Foreskin keratinocyte (primary cell): ENCODE measurements at places on chromosomes 6 and 20. TPM values are rescaled to one million over a fixed set of nuclear protein-coding genes. Genes with fewer than 3 reads are reported as not detected.
A peak's percentile ranks its signal among the peaks of the same experiment; 100 is the strongest.

GRCh38 chr6:130178692-130179091 lies 44.1 kb downstream of the SAMD3 start:
- DNase-seq = peak; percentile 81

DNA sequence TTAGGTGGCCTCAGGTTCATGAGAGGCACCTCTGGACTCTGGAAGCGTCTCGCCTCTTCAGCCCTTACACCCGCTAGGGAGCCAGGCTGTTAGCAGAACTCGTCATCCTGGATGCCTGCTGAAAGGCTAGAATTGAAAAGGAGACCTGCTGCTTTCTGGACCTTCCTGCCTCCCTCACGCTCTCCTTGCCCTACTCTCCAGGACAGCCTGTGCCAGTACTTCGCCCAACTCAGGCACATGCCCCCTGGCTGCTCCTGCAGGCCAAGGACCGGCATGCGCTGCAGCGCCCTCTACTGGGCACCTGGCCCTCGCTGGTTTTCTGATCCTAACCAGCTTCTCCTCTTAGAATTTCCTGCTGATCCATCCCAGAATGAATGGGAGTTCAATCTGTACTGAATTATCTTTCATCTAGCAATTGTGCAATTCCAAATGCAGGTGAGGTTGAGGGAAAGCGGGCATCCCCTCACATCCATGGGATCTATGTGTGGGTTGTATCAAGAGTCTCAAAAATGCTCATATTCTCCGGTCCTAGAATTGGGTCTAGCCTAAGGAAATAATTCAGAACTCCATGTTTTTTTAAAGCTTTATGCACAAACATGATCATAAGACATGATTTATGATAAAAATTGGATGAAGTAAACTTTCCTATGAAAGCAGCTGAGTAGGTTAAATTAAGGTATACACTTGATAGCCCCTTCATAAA lies 78.0 kb downstream of the PTPN1 start:
- peak; percentile 49 for DNase-seq

DNA sequence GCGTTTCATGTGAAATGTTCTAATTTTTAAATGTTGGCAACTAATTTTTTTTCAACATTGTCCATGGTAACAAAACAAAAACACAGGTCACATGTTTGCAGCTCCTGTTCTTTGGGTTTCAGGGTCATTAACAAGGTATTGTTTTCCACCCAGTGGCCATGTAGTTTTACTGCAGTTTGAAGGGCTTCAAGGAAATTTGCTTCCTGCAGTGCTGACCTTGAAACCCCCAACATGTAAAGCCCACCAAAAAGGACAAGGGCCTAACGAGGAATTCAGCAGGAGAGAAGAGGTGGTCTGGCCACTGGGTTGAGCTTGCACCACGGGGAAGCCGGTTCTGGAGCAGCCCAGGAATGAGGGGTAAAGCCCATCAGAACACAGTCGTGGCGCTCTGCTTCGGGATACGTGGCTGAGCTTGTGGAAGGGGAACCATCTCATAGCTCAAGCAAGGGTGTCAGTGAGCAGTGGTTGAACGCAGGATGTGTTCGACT lies 13.9 kb upstream of the KLHL31 start:
- DNase-seq = peak; percentile 44

DNA sequence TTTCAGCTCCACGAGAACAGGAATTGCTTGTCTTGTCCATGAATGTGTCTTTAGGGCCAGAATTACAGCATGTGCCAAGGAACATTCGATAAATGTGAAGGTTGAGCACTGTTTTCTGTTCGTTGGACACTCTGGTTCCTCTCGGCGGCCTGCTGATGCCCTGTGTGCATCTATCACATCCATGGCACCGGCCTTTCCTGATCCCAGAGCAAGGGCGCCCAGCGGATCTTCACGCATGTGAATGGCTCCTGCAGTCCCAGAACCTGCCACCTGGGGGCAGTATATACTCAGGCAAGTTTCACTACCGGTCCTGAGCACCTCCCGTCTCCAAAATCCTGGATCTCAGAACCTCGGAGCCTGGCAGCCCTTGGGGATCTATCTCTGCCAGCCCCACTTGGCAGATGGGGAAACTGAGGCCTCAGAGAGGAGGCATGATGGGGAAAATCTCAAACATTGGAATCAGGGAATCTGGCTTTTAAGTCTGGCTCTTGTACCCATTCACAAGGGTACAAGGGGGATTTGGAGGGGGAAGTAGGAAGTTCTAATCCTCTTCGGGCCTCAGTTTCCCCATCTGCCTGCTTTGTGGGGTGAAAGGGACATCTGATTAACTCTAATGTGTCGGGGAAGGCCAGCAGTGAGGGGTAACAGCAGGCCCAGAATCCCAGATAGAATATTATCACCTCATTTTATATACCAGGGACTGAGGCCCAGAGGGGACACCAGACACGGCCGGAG lies 4.3 kb upstream of the CEBPB start:
- DNase-seq = peak; percentile 62

DNA sequence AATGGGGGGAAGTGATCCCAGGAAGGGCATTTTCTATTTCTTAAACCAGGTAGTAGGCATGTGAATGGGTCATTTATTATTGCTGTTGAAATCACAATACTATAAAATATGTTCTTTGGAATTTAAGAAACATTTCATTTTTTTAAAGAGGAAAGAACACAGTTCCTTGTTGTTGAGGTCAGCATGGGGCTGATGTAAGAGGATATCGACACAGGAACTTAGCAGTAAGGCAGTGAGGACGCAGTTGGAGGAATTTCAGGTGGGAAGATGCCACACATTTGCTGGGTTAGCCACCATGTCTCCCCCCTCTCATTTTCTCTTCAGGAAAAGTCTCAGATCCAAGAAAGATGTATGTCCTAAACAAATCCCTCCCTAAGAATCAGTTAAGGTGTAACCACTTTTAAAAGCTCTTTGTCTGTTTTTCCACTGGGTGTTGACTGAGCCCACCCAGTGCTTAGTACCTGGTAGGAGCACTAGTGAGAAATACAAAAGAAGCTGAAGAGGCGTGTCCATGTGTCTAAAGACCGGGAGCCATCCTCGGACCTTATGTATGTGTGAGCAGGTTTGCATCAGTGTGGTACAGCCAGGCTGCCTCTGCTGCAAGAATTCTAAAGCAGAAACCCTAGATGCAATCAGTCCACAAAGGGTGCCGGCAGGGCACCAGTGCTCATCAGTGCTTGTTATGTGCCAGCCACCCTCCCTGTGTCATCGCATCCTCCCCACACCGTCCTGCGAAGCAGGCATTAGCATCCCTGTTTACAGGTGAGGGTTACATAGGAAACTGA lies 98.9 kb downstream of the TCP11 start:
- no peak for DNase-seq

Gene SLC35B3
- total RNA-seq = 15.4 and 16.7 TPM in 2 replicates

GRCh38 chr6:28443112-28443773 lies at the start of gene ZSCAN23:
TSS of gene ZSCAN23 (minus strand) at chr6:28443491. CDS start at chr6:28436266, 7,225 bp downstream.
- peak; percentile 83 for DNase-seq

GRCh38 chr6:5179917-5180316 lies 80.8 kb downstream of the LYRM4 start:
- DNase-seq = no peak

GRCh38 chr6:107061125-107062020 lies 33.4 kb downstream of the MTRES1 start:
- DNase-seq = no peak

GRCh38 chr6:131139599-131139998 lies 4.3 kb downstream of the AKAP7 start:
- DNase-seq = no peak

Gene PLCB4
- 2.4 and 3.1 TPM in 2 replicates for total RNA-seq

- DNase-seq = no peak
Observed at GRCh38 chr6:37050045-37050853, 44.8 kb downstream of the FGD2 start.

DNA sequence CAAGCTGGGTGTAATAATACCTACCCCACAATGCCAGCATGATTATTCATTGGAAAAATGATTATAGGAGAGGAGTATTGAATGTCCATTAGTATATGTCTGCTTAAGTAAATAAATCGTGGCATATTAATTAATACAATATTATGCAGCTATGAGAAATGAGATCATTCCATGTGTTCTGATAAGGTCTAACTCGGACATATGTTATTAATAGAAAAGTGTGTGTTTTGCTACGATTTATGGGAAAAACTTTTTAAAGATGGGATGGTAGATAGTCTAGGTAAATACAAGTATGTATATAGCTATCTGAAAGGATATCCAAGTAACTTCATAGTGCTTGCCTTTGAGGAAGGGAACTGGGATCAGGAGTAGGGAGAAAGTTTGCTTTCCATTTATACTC lies 61.5 kb upstream of the CDKAL1 start:
- no peak for DNase-seq

- no peak for DNase-seq
Observed at GRCh38 chr6:126812010-126812409, 306.5 kb upstream of the RSPO3 start.

Gene GPLD1
- 0.03 and 0.07 TPM in 2 replicates for total RNA-seq

Gene TPBG
- total RNA-seq = 46.7 and 49.5 TPM in 2 replicates

DNA sequence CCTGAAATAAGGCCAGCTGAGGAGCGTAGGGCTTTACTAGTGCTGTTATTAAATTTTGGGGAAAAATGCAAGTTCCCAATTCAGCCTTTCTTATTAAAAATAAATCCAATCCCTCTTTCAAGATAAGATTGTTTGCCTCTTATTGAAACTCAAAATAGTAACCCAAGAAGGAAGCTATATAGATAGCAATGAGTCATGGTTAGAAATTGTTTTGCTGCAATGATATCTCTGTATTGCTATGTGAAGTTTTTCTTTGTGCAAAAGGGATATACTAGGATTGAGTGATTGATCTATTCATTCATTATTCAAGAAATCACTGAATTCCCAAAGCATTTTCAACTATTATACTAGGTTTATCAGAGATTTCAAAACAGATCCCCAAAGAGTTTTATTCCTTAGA lies 93.0 kb upstream of the HDAC2 start:
- no peak for DNase-seq

Gene FAM83B
- total RNA-seq = 42.6 and 44.2 TPM in 2 replicates

DNA sequence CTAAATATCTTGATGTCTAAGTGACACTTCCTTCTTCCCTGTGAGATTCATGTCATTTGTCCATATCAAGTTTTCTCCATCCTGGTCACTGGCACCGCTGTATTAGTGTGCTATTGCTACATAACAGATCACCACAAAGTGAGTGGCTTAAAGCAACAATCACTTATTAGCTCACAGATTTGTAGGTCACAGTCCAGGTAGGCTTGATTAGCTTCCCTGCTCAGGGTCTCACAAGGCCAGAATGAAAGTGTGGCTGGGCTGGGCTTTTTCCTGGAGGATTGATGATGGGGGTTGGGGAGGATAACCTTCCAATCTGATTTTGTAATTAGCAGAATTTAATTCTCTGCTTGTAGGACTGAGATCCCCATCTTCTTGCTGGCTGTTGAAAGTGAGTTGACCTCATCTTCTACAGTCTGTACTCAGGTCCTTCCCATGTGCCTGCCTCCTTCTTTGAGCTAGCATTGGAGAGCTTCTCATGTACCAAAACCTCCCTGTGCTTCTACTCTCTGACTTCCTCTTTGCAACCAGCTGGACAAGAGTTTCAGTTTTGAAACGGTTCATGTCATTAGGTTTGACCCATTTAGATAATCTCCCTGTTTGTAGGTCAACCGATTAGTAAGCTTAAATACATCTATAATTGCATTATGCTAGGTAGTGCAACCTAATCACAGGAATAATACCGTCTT lies 152.4 kb upstream of the MAN1A1 start:
- DNase-seq = no peak

DNA sequence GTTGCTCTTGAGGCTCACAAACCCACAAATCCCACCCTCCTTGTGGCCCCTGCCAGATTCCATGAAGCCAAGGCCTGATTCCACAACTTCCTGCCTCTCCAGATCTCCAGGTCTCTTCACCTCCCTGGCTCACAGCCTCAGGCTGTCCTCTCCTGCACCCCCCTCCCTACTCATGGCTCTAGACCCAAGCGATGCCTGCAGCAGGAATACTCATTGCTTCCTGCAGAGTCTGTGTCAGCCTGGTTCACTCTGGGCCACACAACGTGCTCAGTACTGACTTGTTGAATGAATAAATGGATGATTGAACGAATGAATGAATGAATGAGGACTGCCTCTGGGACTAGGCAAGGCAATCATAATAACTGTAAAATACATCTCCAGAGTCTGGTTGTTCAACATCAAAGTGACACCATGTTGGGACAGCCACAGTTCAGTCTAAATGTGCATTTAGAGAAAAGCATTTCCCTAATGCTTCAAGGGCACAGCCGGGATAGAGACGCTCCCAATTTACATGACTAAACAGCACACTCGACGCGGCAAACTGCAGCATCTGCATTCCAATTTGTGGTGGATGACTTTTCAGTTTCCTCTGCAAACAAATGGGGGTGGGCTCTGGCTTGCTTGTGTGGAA lies 139.9 kb downstream of the GRM4 start:
- DNase-seq = no peak

Gene GDAP1L1
- not detected in 2 replicates for total RNA-seq

Gene TOX2
- 0.14 TPM in 2 replicates for total RNA-seq

DNA sequence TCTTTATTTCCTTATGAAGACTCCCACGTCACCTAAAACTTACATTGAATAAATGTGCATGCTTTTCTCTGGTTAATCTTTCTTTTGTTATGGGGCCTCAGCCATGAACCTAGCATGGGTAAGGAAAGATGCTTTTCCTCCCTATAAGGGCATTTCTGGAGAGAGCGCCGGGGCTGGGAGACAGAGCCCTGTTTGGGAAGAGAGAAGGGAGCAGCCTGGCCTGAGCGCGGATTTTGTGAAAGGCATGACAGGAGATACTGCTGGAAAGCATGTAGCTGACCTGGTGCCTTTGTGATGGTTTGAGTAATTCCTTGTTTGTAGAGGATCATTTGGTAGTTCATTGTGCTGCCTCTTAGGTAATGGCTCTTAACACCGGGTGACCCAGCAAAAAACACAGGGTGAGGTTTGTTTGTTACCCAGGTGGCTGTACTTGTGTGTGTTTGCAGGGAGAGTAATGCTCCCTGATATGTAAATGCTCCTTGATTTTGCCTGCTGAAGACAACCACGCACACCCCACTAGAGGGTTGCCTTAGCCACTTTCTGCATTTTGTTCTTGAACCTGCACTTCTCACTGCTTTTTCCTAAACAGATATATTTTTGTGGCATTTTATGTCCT lies 59.2 kb downstream of the ANKRD6 start:
- DNase-seq = no peak

- peak; percentile 78 for DNase-seq
Observed at GRCh38 chr6:111487661-111488060, 4.6 kb upstream of the REV3L start.

GRCh38 chr20:60491051-60491581 lies 532.9 kb downstream of the CDH26 start:
- DNase-seq = no peak

GRCh38 chr6:156579564-156579963 lies 197.6 kb upstream of the ARID1B start:
- DNase-seq = no peak

DNA sequence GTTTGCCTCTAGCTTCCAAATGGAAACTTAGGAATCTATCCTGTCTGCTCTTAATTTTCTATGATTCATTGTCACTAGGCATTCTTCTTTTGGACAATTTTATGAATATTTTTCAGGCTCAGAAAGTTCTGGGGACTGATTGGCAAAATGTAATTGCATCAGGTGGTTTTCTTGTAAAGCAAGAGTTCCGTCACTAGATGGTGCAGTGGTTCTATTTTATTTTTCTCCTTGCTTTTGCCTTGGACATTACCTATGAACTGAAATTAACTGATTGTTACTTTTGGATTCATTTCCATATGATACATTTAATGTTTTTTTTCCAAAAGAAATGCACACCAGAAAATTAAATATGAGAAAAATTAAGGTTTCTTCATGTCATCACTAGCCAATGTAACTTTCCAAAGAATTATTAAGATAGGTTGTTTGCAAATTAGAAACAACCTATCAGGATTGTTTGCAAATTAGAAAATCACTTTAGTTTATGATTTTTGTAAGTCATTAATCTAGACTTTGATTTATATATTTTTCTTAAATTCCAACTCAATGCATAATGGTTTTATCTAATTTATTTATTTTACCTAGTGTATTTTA lies 48.0 kb downstream of the TMEM170B start:
- DNase-seq = no peak

Gene KCNK16
- not detected in 2 replicates for total RNA-seq
